ENCODE measurements at places on chromosomes 3 and 15. TPM values are rescaled to one million over a fixed set of nuclear protein-coding genes. Genes with fewer than 3 reads are reported as not detected.

TRH gene
- 2.5 TPM for total RNA-seq

GRCh38 chr15:89912674-89913396 lies at the start of gene ARPIN:
ARPIN (minus strand) TSS chr15:89912952; CDS start chr15:89912835, 117 bp downstream.
- DNase-seq, result peak; percentile 47

TMCO5A gene
- 0.49 TPM for total RNA-seq

GABRA5 gene
- total RNA-seq, result not detected

KNG1 gene
- total RNA-seq, result not detected

DNA sequence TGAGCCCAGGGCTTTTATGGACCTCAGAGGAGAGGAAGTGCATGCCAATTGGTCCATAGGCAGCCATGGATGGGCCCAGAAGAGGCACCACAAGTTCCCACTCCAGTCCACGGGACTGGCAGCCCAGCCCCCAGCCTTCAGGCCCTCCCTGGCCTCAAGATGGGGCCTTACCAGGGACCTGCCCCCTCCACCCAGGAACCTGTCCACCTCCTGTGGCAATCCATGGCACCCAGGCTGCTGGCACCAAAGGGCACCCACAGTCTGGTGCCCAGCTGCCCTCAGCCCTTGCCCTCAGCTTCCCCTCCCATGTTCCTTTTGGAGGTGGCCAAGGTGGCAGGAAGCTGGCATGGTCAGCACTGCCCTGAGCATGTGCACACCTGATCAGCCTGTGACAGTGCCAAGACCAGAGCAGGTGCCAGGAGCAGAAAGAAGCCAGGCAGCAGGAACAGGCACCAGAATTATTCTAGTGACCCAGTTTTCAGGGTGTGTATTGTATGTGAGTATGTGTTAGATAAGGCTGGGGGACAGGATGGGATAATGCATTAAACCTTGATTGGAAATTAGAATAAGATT lies 415.0 kb downstream of the NTRK3 start:
- DNase-seq, result no peak

DNA sequence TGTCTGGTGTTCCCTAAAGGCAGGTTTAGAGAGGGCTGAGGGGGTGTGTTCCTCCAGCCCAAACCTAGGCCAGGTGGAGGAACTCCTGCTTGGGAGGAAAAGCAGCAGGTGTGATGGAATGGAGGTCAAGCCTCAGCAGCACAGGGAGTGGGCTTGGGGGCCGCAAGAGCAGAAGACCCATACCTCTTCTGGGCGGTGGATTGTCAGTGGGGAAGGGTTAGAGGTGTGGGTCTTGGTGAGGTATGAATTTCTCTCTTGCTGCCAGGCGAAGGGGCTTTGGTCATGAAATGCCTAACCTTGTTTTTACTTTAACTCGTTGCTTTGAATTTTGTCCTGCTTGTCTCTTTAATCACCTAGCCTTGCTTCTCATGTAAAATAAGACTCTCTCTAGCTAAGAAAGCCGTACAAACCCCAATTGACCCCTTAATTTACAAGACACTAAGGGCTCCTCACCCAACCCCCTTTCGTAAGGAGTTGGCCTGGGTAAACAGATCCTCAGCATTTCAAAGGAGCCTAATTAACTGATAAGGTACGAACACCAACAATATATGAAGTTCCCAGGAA lies 38.9 kb downstream of the DHX30 start:
- DNase-seq, result no peak

ANAPC13 gene
- 123 TPM for total RNA-seq

- DNase-seq, result no peak
Measured at GRCh38 chr3:150742141-150742523, 20.8 kb downstream of the SIAH2 start.

GRCh38 chr3:88807491-88808105 lies 299.8 kb upstream of the EPHA3 start:
- DNase-seq, result peak; percentile 22

GRCh38 chr3:196202516-196202970 lies 8.7 kb downstream of the ZDHHC19 start:
- peak; percentile 41 for DNase-seq

GRCh38 chr3:171049861-171050444 lies 23.4 kb upstream of the SLC2A2 start:
- DNase-seq, result peak; percentile 69

LTF gene
- not detected for total RNA-seq

DNA sequence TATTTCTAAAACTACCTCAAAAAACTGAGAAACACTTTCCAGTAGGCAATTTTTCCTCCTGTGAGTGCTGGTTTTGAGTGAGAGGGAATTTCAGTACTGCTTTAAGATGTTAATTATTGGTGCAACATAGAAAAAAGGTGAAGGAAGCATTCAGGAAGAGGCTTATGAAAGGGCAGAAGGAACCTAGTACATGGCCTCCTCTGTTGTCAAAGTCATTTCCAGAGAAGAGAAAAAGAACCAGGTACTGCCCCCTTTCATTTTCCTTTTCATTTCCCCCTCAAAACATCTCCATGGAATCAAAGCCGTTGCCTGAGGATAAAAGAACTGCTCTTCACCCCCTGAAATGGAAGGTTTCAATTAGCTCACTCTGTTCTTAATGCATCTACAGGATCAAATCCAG lies 19.8 kb downstream of the RARRES1 start:
- no peak for DNase-seq

DNA sequence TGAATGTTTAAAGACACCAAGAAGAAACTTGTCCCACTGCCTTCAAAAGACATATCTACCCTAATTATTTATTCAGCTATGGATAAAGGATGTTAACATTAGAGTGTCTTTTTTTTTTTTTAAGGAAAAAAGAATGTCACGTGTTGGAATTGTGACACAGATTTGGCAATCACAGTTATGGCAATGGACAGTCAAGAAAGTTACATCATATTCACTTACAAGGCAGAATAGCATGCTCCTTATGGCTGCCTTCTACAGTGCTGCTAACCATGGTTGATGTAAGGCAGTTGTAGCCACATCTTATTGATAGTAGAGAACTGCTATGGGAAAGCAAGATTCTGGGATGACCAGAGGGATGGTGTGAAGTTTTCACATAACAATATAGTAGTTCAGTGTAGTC lies 128.8 kb upstream of the ZBTB20 start:
- DNase-seq, result peak; percentile 75

- peak; percentile 34 for DNase-seq
Measured at GRCh38 chr3:49785565-49786356, 581 bp downstream of the IP6K1 start.
